Aorta (tissue), 5 donors: ENCODE measurements at places on chromosomes 5 and 9. TPM values are rescaled to one million over a fixed set of nuclear protein-coding genes. Genes with fewer than 3 reads are reported as not detected.

The CNTNAP3 gene
- total RNA-seq = 9.3 TPM

The FCN1 gene
- total RNA-seq = 10.0 TPM

The SELENOP gene
- 580 TPM for total RNA-seq

The NEUROG1 gene
- not detected for total RNA-seq

The SUSD3 gene
- 3.8 TPM for total RNA-seq

The ANKRD33B gene
- 3.3 TPM for total RNA-seq

The RLN2 gene
- total RNA-seq = not detected

The GZMA gene
- 5.4 TPM for total RNA-seq

GRCh38 chr5:61081741-61082140 lies 80.5 kb downstream of the SMIM15 start:
- no peaks in the 10 kb centered on the region for H3K4me1 ChIP-seq
- no peak overlapping the region for H3K27ac ChIP-seq
- no peak overlapping the region for H3K4me3 ChIP-seq
- no peaks in the 10 kb centered on the region for H3K36me3 ChIP-seq
- DNase-seq = no peak

- no peak for DNase-seq
- no peak overlapping the region for H3K4me3 ChIP-seq
- H3K27ac ChIP-seq = no peak overlapping the region
- no peaks in the 10 kb centered on the region for H3K4me1 ChIP-seq
- no peaks in the 10 kb centered on the region for H3K36me3 ChIP-seq
These were observed 196.3 kb downstream of the PAX5 start for GRCh38 chr9:36837431-36838405.

- no peak overlapping the region for H3K4me3 ChIP-seq
- H3K4me1 ChIP-seq = no peaks in the 10 kb centered on the region
- H3K27me3 ChIP-seq = no peaks in the 10 kb centered on the region
- no peaks in the 10 kb centered on the region for H3K36me3 ChIP-seq
- no peak overlapping the region for H3K27ac ChIP-seq
These were observed 2277.6 kb downstream of the MAT2B start for GRCh38 chr5:165783024-165783423.

- no peaks in the 10 kb centered on the region for H3K36me3 ChIP-seq
- no peak for DNase-seq
These were observed 220.0 kb downstream of the TSSK1B start for GRCh38 chr5:113214606-113215323.

- no peaks in the 10 kb centered on the region for H3K4me1 ChIP-seq
- H3K27ac ChIP-seq = no peak overlapping the region
- no peak overlapping the region for H3K4me3 ChIP-seq
These were observed 11.7 kb upstream of the TRIM14 start for GRCh38 chr9:98130576-98131228.

DNA sequence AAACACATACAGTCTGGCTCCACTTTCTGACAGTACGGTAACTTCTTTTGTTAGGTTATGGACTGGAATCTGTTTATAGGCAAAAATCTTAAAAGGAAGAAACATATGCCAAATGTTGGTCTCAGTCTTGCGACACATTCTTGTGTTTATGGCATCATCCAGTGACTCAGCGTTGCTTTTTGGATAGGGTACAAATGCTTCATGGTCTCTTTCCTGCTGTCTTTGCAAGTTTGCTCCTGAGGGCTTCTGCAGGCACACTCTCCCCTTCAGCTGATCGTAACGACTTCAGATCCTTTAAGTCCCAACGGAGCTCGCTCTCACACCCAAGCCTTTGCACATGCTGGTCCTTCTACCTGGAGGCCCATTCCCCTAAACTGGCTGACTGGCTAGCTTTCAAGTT lies 23.6 kb upstream of the TNFSF8 start:
- no peaks in the 10 kb centered on the region for H3K4me1 ChIP-seq
- H3K27me3 ChIP-seq = no peaks in the 10 kb centered on the region
- no peaks in the 10 kb centered on the region for H3K36me3 ChIP-seq
- no peak for DNase-seq

DNA sequence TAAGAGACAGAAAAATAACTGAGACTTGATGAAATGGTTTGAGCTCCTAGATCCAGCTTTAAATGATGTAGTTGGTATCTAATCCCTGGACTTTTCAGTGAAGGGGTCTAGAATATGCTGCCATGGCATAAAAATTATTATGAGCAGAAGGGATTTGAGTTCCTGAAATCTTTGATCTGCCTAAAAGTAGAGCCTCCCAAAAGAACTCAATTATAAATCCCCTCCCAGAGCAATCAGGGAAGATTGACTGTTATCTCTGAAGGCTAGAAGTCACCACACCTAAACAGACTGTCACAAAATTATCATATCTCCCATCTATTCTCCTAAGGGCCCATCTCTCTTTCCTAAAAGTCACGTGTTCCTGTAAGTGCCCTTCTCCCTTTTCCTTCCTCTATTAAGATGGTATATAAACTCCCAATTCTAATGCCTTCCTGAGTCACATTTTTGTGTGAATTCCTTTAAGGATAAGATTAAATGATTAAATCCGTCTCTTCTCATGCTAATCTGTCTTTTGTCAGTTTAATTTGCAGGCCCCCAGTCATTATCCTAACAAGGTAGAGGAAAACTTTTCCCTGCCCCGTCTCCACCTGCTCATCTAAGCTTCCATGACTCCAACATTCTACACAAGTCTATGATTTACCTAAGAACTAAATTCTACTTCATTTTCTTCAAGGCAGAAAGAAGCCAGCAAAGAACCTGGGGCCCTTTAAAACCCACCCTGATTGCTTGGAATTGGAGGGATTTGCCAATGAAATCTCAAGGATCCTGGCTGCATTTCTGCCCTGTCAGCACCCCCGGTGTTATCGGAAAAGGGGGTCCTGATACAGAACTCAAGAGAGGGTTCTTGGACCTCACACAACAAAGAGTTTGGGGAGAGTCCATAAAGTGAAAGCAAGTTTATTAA lies 47.1 kb upstream of the PWWP2A start:
- H3K4me1 ChIP-seq = no peaks in the 10 kb centered on the region
- no peak for DNase-seq
- H3K27me3 ChIP-seq = no peaks in the 10 kb centered on the region
